ENCODE measurements at places on chromosomes 12 and 14. TPM values are rescaled to one million over a fixed set of nuclear protein-coding genes. Genes with fewer than 3 reads are reported as not detected.

DNA sequence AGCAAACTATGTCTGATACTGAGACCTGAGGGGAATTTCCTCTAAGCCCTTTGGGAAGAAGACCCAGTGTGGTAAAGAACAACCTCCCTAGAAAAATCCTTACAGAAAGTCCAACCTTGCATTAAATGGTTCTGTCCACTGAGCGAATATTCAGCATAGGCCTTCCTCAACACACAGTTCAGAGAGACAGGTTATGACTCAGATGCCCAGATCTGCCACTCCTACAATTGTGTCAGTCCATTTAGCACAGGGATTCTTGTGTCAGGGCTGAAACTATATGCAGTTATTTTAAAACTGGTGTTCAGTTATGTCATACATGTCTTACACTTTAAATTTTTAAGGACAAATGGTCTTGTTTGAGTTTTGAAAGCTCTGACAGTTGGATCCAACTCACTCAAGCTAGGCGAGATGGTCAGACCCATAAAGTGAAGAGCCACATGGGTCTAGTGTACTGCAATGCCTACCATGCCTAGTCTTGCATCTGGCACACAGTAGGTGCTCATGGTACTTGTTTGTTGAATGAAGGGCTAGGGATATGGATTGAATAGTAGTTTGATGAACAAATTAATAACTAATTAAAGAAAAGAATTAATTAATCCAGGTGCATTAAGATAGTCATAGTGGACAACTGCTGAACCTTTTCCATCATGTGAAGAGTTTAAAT is 207.5 kb upstream of the PWP1 start:
- no peak for DNase-seq

- no peak for DNase-seq
Measured at GRCh38 chr12:48023386-48023785, 19.1 kb upstream of the COL2A1 start.

DNA sequence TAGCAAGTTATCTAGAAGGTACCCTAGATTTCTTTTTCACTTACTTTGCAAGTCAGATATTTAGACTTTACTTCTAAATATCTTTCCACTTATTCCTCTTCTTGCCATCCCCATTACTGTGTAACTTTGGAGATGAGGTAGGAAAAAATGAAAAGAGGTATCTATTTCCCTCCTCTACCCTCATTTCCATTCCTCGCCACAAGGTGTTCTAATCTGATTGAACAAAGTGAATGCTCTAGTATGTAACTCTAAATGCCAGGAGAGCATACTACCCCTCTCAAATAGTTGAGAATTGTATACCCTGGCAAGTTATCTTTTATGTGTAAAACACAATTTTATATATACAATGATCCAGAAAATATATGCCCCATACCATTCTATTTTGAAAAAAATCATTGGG is 1.7 kb upstream of the LDHB start:
- DNase-seq = no peak

HIGD1C gene
- not detected for total RNA-seq

PTPRR gene
- total RNA-seq = 1.4 TPM

DNA sequence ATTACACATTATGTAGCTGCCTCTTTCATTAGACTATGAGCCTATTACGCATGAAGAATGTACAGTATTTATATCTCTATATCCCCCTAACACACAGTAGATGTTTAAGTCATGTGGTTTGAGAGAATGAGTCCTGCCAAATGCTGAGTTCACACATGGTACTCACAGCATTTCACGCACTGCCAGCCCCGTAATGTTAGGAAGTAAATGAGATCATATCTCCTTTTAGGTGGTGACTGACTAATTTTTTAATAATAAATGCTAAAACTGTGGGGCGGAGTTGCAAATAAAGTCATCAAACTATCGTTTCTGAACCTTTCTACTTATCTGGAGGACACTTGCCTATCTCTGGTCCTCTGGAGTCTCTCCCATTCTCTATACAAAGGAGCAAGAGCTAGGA is 343.8 kb downstream of the ADAMTS20 start:
- no peak for DNase-seq

MYO1H gene
- 0.30 TPM for total RNA-seq

HOXC4 gene
- total RNA-seq = 0.47 TPM

- no peak for DNase-seq
Measured at GRCh38 chr14:95337041-95337595, 17.4 kb upstream of the CLMN start.

DNA sequence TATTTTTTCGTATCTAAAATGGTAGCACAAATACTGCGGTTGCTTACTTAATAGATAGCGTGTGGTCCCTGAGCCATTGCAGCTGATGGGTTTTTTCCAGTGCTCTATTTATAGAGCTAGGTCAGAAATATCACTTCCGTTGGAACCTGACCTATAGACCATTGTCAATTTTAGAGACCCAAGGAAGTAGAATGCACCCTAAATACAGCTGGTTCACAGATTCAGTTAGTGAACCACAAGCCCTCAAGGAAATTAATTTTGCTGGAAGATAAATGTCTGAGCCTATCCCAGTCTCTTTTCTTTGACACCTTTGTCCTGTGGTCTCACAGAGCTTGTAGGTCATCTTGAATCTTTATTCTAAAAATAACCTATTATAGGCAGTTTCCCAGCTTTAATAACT is 391.0 kb downstream of the ZFP36L1 start:
- no peak for DNase-seq

GRCh38 chr12:97292588-97292987 is 170.0 kb upstream of the RMST start:
- no peak for DNase-seq

- no peak for DNase-seq
Measured at GRCh38 chr14:91329486-91330014, 85.0 kb upstream of the GPR68 start.

DNA sequence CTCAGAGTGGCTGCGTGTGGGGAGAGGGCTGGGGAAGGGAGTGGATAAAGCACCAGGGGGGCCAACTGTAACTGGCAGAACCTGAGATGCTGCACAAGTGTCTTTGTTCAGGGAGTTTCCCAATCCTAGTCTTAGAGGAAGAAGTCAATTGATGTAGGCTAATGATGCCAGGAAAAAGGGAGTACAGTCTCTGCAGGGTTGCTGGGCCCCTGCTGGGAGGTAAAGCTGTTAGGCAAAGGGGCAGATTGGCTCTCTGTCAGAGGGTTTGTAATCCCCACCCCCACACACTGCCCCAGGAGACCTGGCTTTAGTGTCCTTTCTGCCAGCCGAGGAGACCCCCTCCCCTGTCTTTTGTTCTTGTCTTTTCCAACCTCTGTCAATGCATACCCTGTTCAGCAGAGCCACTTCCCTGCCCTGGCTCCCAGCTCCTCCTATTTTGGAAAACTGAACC is 178.4 kb downstream of the KCNA5 start:
- DNase-seq = no peak

DNA sequence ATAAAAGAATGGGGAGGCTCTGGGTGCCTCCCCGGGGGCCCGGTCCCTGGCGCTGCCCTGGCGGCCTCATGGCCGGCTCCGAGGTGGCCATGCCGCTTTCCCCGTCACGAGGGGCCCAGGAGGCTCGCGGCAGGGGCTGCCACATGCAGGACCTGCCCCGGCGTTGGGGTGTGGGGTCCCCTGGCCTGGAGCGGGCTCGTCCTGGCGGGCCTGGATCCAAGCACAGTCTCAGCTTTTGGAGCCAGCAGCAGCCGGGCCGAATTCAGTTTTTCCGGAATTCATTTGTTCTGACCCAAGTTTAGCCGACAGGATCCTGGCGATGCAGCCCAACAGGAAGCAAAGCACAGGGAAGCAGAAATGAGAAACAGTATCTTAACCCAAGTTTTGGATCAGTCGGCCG is 26.4 kb upstream of the AEBP2 start:
- DNase-seq = no peak

MGAT4C gene
- total RNA-seq = 0.21 TPM

PTGER2 gene
- 6.2 TPM for total RNA-seq

SMOC1 gene
- total RNA-seq = 1.1 TPM

IAPP gene
- total RNA-seq = not detected

DNA sequence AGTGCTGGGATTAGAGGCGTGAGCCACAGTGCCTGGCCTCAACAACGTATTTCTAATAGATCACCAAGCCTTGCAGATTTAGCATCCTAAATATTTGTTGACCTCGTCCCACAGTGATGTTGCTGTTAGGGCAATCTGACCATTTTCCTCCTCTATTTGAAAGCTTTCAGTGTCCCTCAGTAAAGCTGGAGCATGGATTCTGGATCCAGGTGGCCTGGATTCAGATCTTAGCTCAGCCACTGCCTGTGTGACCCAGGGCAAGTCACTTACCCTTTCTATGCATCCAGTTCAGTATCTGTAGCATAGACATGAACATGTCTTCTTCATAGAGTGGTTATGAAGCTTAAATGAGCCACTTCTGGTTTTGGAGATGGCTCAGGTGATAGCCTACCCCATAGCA is 3.9 kb upstream of the HSP90AA1 start:
- no peak for DNase-seq

GRCh38 chr12:74770552-74770951 is 232.9 kb downstream of the ATXN7L3B start:
- DNase-seq = no peak

DNA sequence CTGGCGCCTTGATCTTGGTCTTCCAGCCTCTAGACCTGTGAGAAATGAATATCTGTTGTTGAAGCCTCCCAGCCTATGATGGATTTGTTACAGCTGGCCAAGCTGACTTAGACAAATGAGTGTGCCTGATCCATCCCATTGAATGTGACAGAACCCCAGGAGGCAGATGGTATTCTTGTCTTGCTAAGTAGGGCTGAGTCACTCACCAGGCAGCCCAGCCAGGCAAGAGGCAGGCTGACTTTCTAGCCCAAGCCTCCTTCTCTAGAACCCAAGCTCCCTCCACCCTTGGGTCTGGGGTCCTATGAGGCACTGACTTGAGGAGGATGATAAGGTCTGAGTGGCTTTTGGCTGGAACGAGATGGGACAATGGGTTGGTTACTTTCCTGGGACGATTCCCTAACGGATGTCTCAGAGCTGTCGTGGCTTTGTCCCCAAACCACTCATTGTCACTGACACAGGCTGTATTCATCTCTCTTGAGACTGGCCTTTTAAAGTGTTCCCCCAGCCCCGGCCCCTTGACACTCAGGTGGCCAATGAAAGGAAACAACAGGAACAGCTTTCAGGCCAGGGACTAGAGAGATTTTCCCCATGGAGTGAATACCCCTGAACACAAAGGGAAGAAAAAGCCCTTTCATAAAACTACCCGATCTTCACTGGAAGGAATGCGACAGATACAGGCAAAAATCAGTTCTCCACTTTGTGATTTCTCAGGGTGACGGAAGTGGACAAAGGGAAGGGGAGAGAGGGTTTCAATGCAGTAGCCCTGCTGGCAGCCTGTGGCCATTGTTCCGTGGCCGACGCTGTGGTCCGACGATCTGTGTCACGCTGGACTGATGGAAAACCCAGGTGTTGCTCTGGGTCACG is 264.2 kb downstream of the AACS start:
- no peak for DNase-seq

AGAP2 gene
- 5.7 TPM for total RNA-seq

DNA sequence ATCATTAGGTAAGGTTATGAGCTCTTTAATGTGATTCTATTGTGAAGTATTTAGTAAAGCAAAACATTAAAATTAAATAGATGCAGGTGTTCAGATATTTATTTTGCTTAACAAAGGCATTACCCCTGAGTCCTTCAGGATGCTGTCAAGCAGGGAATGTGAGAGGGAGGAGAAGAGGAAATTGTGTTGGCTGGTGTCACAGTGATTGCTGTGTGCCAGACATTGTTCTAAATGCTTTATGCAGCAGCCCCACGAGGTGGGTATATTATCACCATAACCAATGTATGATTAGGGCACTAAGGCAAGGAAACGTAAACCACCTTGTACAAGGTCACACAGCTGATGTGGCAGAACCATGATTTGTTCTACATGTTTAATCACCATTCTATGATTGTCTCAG is 80.1 kb downstream of the STAB2 start:
- no peak for DNase-seq

- DNase-seq = no peak
Measured at GRCh38 chr14:106129274-106129673, 602.9 kb downstream of the TMEM121 start.

DNA sequence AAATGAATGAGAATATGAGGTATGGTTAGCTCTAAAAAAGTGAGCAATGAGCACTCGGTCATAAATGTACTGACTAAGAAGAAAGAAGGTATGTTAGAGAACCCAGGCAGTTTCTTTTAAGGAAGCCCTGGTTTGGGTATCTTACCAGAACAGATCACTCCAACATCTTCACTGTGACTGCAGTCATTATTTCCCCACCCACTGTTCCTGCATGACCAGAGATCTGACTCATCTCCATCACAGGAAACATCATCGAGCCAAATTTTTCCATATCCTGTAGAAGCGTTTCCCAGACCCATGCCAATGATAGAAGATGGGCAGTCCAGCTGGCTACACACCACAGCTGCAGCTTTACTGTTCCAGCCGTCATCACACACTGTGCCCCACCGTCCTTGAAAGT is 48.0 kb downstream of the CD163L1 start:
- no peak for DNase-seq

DNA sequence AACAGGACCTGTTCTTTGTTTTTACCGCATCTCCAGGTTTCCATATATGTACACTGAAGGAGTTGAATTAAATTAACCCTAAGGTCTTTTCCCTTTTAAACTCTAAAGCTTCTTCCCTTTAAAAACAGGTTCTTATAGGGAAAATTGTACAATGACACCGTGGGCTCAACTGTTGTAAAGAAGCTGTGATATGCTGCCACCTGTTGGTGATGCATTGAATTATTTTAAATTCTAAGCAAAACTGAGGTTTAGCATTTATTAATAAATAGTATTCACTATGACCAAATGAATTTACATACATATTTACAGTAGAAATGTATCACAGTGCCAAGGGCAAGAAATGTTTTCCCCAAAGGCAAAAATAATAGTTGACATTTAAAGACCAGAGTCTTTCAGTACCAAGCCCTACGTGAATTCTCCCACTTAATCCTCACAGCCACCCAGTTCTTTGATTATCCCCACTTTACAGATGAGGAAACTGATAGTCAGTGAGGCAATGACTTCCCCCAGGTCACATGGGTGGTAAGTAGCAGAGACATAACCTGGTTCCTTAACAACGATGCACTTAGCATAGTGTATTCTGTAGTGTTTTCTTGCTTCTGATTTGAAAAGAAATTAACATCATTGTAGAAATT is 35.7 kb upstream of the TMEM263 start:
- no peak for DNase-seq

GRCh38 chr12:26845984-26846383 is 13.0 kb upstream of the ITPR2 start:
- no peak for DNase-seq

DNA sequence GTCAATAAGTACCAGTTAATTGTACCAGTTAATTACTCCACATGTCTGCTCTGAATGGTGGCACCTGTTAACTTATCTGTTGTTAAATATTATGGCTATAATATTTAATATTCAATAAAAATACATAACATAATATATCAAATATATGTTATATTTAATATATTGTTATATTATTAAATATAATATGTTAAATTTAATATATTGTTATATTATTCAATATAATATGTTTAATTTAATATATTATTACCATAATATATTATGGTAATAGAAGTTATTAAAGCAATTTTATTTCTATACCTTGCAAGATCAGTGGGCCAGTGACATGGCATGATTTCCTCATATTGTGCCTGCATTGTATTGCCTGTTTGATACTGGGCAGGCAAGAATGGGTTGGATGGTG is 98.4 kb downstream of the TBC1D30 start:
- no peak for DNase-seq

VDR gene
- total RNA-seq = 24.3 TPM

Data from lower lobe of right lung (tissue), 2 donors.